ENCODE measurements at places on chromosomes 16 and 17.

- no peak for DNase-seq
Observed at GRCh38 chr16:21272253-21272652, 5.8 kb downstream of the CRYM start.

GRCh38 chr16:86653285-86654006 lies 75.1 kb downstream of the FOXL1 start:
- no peak for DNase-seq

DNA sequence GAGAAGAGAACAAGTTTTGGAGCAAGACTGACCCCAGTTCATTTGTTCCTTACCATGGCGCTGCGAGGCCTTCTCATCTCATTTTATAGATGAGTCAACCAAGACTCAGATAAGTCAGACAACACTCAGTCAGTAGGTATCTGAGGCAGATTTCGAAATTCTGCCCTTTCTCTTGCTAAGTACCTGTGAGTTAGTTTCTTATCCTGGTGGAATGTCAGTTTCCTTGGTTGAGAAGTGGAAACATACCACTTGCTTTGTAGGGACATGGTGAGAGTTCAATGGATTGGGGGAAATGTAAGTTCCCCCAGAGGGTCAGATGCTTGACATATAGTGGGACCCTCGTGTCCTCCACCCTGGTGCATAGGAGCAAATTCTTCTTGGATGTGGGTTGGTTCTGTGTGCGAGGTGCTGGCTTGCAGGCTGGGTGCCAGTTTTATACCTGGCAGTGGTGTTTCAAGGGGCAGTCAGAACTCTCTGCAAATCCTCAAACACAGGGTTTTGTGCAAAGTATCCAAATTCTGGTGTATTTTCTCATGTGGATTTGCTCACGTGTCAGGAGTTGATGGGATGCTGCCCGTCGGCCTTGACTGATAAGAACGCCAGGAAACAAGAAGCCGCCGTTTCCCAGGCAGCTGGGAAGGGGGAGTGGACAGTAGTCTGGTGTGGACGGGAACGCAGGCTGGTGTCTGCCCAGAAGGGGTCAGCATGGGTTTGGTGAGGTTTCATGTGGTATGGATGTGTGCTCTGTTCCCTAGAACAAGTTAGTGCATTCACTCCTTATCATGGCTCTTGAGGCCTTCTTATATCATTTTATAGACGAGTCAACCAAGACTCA lies 61.1 kb upstream of the CIBAR2 start:
- no peak for DNase-seq

DNA sequence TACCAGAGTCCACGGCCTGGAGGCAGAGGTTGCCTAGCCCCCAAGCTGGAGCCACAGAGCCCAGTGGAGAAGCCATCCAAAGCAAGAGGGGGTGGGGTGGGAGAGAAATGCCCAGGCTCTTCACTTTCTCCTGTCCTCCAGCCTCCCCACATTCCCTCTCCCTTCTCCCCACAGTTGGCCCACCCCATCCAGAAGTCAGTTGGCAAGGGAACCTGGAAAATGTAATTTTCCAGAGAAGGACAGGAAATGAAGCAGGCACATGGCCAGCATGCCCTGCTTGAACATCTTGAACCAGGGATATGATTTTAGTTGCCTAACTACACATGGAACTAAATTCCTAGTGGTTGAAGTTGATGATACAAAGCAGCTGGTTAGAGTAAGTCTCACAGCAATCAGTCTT lies 73.3 kb upstream of the IRX6 start:
- no peak for DNase-seq

DNA sequence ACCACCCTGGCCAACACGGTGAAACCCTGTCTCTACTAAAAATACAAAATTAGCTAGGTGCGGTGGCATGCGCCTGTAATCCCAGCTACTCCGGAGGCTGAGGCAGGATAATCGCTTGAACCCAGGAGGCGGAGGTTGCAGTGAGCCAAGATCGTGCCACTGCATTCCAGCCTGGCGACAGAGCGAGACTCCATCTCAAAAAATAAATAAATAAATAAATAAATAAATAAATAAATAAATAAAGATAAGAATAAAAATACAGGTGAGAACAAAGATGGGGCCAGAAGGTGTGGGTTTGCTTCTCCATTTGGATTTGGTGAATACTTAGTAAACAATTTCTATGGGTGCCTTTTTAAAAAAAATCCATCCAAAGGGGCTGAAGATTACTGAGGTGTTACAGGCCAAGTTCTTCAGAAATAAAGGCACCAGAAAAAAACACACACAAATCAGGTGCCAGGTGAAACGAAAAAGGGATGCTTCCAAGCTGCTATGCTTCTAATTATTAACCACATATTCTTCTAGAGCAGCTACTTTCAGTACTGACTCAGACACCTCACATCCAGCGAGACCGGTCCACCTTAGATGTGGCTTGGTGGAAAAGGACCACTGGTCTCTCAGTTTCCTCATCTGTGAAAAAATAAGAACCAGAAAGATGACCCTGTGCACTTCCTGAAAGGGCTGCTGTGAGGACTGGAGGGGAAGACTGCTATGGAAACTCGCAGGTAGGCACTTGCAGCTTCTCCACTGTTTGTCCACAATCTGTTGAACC lies 9.2 kb downstream of the GLYR1 start:
- no peak for DNase-seq

DNA sequence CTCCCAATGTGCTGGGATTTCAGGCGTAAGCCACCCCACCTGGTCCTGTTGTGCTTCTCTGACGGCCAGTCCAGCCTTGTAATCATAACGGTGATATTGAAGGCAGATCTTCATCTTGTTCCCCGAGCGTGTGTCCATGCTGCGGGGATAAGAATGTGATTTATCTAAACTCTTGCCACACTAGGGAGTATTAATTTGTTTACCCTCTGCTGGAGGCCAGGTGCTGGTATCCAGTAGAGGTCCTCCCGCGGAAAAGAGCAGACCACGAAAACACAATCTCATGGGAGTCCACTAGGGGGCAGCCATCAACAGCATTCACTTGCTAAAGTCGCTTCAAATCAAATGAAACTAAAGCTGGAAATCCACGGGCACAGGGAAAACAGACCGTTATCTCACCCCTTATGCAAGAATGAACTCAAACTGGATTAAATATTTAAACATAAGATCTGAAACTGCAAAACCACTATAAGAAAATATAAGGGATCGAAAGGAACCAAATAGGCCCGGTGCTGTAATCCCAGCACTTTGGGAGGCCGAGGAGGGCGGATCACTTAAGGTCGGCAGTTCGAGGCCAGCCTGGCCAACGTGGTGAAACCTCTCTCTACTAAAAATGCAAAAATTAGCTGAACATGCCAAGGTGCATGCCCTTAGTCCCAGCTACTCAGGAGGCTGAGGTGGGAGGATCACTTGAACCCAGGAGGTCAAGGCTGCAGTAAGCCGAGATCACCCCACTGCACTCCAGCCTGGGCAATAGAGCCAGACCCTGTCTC lies 22.3 kb upstream of the RBBP6 start:
- peak; percentile 81 for DNase-seq

DNA sequence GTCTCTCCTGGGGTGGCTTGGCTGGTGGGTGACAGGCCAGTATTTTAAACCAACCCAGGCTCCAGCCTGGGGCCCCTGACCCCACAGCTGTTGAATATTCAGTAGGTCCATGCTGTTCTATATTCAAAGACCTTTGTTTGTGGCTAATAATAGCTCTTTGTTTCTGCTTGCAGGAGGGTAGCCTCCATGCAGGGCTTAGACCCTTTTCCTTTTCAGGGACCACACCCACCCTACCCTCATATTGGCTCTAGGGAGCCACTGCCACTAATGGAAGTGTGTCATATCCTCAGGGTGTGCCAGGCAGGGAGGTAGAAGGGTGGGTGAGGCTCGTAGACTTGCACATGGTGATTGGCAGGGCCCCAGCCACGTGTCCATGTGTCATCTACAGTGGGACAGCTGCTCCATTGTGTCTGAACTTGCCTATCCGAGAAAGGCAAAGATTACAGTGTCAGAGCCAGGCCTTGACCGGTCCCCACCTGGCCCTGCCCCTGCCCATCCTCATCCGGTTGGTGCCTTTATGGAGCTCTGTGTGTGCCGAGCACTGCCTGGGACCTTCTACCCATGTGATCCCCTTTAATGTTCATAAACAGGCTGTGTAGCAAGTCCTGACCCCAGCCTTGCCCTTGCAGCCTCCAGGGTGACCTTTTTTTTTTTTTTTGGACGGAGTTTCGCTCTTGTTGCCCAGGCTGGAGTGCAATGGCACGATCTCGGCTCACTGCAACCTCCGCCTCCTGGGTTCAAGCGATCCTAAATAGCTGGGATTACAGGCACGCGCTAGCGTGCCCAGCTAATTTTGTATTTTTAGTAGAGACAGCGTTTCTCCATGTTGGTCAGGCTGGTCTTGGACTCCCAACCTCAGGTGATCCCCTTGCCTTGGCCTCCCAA lies 22.1 kb downstream of the TMC7 start:
- no peak for DNase-seq

- DNase-seq = peak; percentile 93
Observed at GRCh38 chr17:74778960-74779359, 2.8 kb upstream of the NAT9 start.

- no peak for DNase-seq
Observed at GRCh38 chr16:12551946-12552345, 251.7 kb downstream of the CPPED1 start.

DNA sequence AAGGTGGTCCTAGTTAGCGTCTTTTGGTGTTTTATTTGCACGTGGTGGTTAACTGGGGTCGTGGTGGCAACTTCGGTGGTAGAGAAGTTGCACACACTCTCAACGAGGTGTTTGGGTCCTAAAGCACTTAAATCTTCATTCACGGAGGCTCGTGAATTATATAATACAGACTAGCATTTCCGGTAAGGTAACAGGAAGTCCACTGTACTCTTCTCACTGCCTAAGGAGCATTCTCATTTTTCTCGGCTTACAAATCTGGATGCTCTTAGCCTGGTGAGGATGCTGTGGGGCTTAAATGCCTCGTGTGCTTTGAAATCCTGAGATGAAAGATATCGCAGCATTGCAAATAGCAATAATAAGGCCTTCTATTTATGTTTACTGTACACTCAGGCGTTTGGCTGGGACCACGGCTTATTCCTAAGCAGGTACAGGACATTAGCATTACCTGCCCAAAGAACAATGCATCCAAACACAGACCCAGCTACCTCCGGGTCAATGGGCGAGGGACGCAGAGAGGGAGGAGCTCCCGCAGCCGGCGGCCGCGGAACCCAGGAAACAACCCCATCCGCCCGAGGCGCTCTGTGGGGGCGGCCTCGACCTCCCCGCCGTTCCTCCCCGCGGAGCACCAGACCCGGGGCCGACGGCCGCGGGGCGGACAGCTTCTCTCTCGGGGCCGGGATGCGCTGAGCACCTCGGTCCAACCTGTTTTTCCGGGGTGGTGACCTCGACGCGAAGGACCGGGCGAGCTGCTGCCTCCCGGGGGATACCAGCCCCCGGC lies 856 bp downstream of the DNAJA2 start:
- DNase-seq = no peak

DNA sequence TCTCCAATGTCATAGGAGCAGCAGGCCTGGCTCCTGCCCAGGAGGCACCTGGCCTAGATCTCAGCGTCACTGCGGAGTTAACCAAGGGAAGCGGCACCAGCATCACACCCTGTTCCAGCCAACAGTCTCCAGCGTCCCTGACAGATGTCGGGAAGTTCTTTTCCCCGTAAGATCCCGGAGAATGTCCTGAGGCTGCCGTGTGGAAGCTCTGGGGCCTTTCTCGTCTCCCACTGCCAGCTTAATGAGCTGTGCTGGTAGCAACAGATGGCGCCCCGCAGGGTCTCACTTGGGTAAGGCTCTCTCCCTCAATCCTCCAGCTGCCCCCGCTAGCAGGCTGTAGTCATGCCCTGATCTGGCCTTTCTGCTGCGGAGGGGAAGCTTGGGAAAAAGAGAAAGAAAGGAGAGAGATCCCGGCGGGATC lies 57.5 kb downstream of the MARCHF10 start:
- no peak for DNase-seq

- no peak for DNase-seq
Observed at GRCh38 chr17:47810200-47810821, 11.3 kb downstream of the OSBPL7 start.

GRCh38 chr16:19822533-19822932 lies 62.1 kb downstream of the GPRC5B start:
- peak; percentile 41 for DNase-seq

GRCh38 chr16:76370344-76370743 lies 93.1 kb downstream of the CNTNAP4 start:
- DNase-seq = no peak

DNA sequence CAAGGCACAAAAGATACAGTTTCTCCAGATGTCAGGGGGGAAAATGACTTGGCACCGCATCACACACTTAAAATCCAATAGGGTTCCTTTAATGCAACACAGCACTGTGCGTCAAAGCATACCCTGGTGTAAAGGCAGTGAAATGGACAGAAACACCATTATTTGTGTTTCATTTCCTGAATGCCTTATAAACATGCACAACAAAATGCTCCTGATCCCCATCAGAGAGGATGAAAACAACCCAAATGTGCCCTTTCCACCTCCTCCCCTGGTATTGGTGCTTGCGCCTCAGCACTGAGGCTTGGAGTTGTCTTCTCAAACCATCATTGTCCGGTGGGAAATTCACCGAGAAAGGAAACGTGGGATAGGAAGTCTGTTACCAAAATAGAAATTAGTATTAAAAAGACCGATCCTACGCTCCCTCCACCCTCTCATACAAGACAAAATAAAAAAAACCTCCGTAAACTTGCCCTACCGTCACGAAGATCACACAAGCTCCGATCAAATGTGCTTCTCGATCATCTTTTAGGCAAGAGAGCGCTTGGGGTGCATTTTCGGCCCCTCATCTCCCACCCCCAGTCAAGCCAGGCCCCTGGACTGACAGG lies 722 bp downstream of the CDC27 start:
- peak; percentile 25 for DNase-seq

GRCh38 chr16:78004517-78004916 lies 17.8 kb upstream of the CLEC3A start:
- no peak for DNase-seq

GRCh38 chr17:31623990-31624389 lies 232.5 kb downstream of the RAB11FIP4 start:
- DNase-seq = no peak

GRCh38 chr16:61324044-61324443 lies 712.2 kb downstream of the CDH8 start:
- DNase-seq = no peak

GRCh38 chr16:86789621-86790051 lies 211.3 kb downstream of the FOXL1 start:
- no peak for DNase-seq

DNA sequence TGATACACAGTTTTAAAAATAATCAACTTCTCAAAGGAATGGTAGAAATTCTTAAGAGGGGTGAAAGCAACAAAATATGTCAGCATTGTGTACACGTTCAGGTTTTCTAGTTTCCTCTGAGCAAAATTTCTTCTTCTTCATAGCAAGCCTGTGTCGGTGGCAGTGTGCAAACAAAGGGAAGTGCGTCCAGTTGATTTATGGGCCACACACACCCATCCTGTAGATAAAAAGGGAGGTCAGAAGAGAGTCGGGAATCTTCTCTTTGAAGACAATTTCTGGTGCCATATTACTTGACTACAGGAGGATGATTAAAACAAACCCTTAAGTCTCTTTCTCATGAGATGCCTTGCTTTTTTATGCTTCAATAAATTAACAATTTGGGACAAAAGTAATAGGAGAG lies 484.1 kb upstream of the SALL1 start:
- no peak for DNase-seq

GRCh38 chr16:26493751-26494150 lies 573.0 kb upstream of the C16orf82 start:
- DNase-seq = no peak

GRCh38 chr17:42554250-42555121 lies 1.8 kb downstream of the HSD17B1 start:
- DNase-seq = peak; percentile 75
